ENCODE measurements at places on chromosomes 4 and X.
A peak's percentile ranks its signal among the peaks of the same experiment; 100 is the strongest.

- DNase-seq: no peak
These were observed 60.4 kb downstream of the ENPP6 start for GRCh38 chr4:184157322-184157721.

DNA sequence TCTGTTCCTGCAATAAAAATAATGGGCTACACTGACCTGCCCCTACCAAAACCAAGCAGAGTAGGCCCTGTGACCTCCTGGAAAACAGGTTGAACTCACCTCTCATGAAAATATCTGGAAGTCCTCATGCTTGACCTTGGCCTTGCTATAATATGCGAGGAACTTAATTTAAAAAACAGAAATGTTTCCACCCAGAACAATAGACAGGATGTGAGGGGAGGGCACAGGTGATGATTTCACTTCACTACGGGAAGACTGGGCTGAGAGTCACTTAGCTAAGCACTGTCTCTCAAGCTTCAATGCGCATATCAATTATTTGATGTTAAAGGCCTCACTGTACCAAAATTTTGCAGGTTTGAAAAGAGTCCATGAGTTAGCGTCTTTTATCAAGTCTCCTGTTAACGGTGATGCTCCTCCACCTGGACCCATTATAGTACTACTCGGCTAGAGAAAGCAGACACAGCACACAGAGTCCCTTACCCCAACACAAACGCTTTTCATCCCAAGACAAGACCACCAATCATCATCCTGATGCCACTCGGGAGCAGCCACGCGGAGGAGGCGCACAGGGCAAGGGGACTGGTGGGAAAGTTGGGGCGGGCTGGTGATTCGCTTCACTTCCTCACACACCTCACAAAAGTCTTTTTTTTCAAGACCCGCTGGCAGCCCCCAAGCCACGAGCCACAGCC is 25.9 kb downstream of the ZNF721 start:
- peak; percentile 18 for DNase-seq

DNA sequence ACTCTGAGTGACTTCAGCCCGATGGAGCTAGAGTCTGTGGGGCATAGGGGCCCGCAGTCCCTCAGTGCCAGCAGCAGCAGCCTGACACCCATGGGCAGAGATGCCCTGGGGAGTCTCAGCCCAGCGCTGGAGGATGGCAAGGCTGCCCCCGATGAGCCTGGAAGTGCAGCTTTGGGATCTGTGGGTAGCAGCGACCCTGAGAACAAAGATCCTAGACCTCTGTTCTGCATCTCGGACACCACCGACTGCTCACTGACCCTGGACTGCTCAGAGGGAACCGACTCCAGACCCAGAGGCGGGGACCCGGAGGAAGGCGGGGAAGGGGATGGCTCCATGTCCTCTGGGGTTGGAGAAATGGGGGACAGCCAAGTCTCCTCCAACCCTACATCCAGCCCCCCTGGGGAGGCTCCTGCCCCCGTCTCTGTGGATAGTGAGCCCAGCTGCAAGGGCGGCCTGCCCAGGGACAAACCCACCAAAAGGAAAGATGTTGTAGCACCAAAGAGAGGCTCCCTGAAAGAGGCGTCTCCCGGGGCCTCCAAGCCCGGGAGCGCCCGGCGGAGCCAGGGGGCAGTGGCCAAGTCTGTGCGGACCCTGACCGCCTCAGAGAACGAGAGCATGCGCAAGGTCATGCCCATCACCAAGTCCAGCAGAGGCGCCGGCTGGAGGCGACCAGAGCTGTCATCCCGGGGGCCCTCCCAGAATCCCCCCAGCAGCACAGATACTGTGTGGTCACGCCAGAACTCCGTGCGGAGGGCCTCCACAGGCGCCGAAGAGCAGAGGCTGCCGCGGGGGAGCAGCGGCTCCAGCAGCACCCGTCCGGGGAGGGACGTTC is 39.5 kb downstream of the FHDC1 start:
- no peak for DNase-seq

- no peak for DNase-seq
These were observed 165.9 kb upstream of the CENPE start for GRCh38 chr4:103364083-103364482.

DNA sequence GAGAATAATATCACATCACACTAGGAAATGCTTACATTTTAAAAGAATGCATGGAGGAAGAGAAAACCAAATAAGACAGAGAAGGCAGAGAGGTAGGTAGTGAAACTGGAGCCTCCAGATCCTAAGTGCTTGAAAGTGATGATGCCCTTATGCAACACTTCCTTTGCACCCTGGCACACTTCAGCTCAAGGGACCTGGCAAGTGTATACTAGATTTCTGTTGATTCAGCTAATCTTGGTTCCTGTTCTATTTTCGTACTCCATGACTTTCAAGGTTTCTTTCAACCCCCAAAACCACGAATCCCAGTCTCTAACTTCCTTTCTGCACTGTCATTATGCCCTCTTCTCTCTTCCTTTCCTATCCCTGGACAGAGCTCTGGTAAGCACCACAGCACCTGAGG is 36.9 kb upstream of the SH3KBP1 start:
- no peak for DNase-seq

DNA sequence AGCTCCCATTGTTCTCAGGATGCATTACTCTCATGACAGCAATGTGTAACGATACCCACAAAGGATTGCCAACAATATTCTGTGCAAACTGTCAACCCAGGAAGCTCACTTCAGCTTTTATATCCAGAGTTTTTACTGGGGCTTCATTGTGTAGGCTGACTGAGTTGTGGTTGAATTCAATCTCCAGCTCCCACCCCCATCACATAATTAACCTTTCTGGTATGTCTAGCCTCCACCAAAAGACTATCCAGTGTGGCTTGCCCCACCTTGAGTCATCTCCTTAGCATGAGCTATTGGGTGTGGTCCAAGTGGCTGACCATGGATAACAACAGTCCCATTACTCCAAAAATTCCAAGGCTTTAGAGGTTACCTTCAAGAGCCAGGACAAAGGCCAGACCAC is 17.7 kb upstream of the TAB3 start:
- DNase-seq: no peak

GRCh38 chr4:16661813-16662212 is 236.6 kb downstream of the LDB2 start:
- peak; percentile 33 for DNase-seq

GRCh38 chrX:118588715-118589114 is 93.1 kb downstream of the DOCK11 start:
- DNase-seq: no peak

DNA sequence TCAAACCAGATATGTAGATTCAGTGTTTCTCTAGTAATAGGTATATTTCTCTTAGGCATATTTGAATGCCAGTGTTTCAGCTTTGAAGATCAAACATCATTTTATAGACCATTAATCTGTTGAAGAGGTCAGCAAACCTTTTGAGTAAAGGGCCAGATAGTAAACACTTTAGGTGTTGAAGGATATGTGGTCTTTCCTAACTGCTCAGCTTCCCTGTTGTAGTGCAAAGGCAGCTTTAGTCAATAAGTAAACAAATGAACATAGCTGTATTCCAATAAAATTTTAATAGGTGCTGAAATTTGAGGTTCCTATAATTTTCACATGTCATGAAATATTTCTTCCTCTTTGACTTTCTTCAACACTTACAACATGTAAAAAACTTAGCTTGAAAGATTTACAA is 201.6 kb downstream of the ADGRL3 start:
- DNase-seq: no peak

GRCh38 chrX:19204636-19205035 is 82.4 kb upstream of the ADGRG2 start:
- no peak for DNase-seq

GRCh38 chr4:5734853-5735252 is 23.9 kb downstream of the EVC start:
- DNase-seq: no peak

DNA sequence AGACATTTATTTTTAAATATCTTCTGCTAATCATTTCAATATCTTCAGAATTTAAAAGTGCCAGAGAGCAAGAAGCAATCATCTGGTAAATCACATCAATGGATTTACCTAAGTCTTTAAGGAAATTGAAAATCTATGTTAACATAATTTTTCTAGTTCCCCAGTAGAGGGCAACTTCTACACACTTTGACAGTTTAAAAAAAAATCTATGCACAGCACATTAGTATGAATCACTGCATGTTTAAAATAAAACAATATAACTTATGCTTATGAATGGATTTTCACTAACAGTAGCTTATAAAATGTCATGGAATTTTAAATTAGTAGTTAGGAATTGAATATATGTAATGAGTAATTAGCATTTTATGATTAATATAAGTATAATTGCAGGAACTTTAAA is 126.5 kb downstream of the REELD1 start:
- peak; percentile 21 for DNase-seq

DNA sequence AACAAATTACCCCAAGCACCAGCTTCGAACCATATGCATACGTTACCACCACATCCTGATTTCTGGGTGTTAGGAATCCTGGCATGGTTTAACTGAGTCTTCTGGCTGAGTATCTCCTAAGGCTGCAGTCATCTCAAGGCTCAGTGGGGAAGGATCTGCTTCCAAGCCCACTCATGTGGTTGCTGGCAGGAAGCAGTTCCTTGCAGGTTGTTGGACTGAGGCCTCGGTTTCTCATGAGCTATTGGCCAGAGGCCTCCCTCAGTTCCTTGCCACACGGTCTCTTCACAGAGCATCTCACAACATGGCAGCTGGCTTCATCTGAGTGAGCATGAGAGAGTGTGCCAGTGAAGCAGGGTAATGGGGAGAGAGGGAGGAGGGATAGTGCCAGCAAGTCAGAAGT is 96.1 kb upstream of the MTM1 start:
- DNase-seq: no peak

- DNase-seq: no peak
These were observed 129.0 kb upstream of the MAMLD1 start for GRCh38 chrX:150234126-150234525.

DNA sequence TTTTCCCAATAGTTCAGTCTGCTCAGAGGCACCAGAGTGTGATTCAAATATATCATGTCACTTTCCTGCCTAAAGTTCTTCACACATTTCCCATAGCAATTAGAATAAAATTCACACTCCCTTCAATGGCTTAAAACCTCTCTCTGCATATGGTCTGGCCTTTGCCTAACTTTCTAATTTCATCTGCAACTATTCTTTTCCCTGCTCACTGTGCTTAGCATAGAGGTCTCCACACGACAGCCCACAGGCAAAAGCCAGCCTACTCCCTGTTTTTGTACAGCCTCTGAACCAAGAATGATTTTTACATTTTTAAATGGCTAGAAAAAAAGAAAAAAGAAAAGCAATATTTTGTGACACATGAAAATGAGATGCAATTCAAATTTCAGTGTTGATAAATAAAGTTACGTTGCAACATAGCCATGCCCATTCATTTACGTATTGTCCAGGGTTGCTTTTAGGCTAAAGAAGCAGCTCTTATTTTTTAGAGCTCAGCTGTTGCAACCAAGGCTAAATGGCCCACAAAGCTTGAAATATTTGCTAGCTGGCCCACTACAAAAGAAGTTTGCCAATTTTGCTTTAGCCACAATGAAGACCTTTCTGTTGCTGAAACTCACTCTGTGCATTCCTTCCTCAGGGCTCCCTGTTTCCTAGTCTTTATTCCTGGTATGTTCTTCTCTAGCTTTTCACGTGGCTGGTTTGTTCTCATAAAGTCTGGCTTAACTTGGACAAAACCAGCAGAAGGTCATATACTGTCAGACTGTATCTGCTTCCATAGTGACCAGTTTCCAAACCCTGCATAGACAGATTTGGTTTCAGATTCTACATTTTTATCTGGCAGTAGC is 26.6 kb upstream of the IRF2 start:
- no peak for DNase-seq

DNA sequence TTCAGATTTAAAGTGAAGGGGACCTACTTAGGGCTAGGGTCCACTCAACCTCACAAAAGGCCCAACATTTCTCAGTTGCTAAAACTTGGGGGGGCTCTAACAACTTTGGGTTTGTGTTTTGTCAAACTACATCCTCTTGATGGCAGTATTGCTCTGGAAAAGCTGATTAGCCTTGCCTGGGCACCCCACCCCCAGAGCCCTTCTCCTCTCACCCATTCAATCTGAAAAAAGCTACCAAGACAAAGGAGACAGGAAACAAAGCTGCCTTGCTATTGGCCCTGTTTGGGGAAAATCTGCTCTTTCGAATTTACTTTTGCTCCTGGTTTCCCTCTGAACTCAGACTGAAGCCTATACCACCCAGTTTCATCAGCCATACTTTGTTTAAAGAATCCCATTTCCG is 195.2 kb upstream of the STK26 start:
- DNase-seq: peak; percentile 77

DNA sequence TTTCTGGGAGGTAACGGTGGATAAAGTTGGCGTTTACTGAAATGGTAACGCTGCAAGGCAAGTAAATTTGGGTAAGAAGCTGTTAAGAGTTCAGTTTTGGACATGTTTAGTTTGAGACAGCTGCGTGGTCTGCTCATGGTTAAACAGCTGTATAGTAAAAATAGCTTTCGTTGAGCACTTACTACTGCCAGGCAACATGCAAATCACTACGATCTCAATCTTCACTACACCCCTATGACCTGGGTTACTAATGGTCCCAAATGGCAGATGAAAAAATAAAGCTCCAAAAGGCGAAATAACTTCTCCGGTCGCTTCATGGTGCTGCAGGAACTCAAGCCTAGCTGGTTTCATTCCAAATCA is 22.2 kb downstream of the FABP2 start:
- DNase-seq: peak; percentile 7

GRCh38 chrX:102787283-102787682 is 66.7 kb downstream of the GPRASP3 start:
- DNase-seq: peak; percentile 38

GRCh38 chr4:160044693-160045092 is 941.8 kb downstream of the RAPGEF2 start:
- no peak for DNase-seq

DNA sequence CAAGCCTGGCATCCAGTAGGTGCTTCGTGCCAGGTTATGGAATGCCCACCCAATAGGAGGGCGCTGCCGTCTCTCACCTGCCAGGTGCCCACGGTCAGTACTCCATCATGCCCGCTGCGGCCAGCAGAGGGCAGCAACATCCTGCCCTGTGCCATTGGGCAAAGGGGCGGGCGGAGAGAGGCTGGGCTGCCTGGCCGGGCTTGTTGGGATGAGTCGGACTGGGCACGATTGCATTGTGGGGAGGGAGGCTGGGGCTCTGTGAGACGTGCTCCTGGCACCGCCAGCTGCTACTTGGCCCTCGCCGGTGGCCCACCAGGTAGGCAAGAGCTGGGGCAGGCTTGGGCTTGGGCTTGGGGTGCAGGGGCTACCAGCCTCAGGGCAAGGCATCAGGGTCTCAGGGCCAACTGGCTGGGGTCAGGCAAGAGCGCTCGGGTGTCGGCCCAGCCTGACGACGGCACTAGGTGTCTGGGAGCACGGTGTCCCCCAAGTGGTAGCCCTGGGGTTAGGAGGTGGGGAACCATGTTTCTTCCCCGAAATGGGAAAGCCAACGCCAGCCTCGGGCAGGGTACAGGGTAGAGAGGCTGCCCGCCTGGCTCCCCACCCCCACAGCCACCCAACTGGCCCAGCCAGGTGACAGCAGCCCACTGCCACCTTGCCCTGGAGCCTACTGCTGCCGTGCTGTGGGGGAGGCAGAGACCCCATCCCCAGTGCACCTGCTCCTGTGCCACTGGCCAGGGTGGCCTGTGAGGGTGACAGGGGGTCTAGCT is at the start of gene PLXNB3:
Gene PLXNB3 (plus strand): TSS at position 261 of the 767 bp plus-strand sequence. CDS start 1,287 bp downstream, outside the sequence.
- DNase-seq: peak; percentile 74

DNA sequence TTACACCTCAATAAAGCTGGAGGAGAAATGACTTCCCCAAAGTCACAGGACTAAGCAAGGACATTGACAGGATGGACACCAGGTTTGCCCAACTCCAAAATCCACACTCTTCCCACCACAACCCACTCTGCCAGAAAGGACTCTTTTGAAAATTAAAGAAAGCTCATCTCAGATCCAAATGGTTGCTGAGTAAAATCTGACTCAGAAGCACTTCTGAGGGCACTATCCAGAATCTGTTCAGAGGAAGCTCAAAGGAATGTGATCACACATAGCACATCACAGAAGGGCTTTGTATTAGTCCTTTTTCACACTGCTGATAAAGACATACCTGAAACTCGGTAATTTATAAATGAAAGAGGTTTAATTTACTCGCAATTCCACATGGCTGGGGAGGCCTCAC is 155.5 kb downstream of the RAB28 start:
- no peak for DNase-seq
